ENCODE measurements at places on chromosomes 3 and 15. TPM values are rescaled to one million over a fixed set of nuclear protein-coding genes. Genes with fewer than 3 reads are reported as not detected.
A peak's percentile ranks its signal among the peaks of the same experiment; 100 is the strongest.

The GP9 gene
- 0.37 TPM for total RNA-seq

The APBA2 gene
- 0.77 TPM for total RNA-seq

- DNase-seq = no peak
Measured at GRCh38 chr3:182509844-182510460, 283.4 kb upstream of the ATP11B start.

DNA sequence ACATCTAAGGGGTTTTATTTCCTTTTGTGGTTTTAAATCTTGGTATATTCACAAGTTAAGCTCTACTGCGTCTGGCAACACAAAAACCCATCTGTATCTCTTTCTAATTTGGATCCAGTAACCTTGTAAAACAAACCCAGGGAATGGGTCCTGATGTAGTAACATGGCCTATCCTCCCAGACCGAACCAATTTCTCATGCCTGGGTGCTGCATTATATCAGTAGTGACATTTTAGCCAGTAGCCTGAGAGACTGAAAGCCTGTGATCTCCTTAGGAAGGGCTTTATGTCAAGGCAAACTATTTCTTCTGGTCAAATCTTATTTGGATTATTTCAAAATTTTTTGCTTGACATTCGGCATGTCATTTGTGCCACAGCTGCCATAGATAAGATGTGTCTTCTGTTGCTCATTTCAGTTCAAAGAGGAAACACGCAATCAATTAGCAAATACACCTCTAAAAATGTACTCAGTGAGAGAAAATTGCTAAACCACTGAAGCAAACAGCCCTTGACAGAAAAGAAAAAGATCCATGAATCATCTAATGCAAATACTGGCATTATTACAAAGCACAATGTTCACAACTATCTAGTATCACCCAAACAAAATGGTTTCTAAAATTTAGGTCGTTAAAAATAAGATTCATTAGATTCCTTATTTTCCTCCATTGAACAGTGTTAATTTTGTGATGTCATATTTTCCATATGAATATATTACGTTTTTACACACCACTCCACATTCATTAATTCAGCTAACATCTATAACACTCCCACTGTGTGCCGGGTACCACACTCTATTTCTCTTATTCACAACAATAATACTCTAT, 4.0 kb downstream of the NPTN start:
- DNase-seq = no peak

DNA sequence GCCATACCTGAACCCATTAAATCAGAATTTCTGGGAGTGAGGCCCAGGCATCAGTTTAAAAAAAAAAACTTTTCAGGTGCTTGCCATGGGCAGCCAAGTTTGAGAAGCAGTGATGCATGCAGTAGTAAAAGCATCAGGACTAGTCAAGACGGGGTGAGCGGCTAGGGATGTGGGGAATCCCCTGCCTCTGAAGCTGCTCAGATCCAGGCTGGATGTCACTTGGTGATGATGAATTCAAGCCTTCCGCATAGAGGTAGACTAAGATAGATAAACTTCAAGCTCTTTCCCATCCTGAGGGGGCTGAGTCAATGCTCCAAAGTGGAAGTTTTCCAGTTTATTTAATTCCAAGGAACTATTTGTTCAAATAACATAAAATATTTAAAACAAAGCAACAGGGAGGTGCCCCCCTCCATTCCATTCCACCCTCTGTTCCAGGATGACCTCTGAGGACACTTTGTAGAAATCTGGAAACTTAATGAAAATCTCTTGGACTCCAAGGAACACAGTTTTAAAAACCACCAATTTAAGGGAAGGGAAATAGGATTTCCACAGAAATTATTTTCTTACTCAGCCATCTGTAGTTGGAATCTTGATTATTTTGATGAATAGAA, 100.4 kb upstream of the NR2E3 start:
- DNase-seq = no peak

The RBP2 gene
- 3.1 TPM for total RNA-seq

DNA sequence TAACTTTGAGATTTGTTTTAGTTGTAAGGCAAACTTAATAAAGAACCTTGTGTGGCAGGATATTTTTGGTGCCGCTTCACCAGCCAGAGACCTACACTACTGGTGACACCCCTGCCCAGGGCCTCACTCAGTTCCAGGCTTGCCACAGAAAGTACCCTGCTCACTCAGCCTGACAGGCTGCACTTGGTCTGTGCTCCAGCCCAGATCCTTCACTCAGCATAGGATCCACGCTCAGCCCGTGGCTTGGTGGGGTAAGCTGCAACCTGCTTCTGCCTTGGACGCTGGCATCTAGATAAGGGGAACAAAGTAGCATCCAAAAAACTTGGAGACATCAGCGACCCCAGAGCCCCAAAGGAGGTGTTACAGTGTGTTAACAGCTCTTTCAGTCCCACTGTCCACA, 825.5 kb downstream of the EPHA3 start:
- no peak for DNase-seq

The SLCO2A1 gene
- 26.3 TPM for total RNA-seq

The TM4SF4 gene
- total RNA-seq = 4.5 TPM

GRCh38 chr3:188624828-188625227, 470.9 kb downstream of the LPP start:
- DNase-seq = no peak

- DNase-seq = peak; percentile 63
Measured at GRCh38 chr3:49500732-49501609, 30.9 kb downstream of the DAG1 start.

DNA sequence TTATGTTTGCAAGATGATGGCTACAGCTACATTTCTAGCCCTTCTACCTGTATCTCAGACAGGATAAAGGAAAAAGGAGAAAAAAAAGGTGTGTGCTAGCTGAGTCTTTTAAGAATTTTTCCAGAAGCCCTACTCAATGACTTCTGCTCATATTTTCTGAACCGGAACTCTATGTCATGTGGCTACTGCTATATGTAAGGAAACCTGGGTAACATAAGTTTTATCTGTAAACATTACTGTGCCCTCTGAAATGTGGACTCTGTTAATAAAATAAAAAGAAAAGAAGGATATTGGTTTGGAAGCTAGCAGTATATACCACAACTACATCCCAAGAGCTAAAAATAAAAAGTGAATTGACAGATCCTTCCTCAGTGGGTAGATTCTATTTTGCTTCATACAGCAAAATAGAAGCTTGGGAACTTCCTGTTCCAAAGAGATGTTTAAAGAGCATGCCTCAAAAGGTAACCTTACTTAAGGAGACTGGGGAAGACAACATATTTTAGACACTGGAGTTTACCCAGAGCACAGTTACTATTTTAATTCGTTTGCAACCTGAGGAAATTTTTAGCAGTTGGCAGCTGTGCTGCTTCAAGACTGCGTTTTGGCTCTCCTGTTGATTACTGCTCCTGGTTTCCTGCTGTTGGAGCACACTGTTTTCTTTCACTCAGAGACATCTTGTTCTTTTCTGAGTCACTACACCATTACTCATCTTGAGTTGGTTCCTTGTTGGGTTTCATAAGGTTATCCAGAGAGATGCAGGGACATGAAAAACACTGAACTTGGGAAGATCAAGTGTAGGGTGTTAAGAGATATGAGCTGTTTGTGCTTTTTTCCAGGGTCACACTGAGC, 280.7 kb downstream of the NFKBIZ start:
- no peak for DNase-seq

DNA sequence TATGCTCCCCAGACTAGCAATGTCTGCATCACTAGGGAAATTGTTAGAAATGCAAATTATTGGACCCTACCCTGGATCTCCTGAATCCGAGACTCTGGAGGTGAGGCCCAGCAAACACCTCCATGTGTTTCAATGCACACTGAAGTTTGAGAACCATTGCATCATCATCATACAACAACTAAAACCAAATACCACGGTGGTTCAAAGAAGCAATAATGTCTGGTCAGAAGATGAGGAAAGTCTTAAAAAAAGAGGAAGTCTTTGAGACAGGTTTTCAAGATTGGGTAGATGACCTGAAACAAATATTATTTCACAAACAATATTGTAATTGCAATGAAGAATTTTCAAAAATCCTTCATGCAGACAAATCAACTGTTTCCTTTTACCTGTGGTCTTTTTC, 60.3 kb upstream of the TRA2B start:
- DNase-seq = no peak

GRCh38 chr3:71447197-71447596, 136.3 kb downstream of the FOXP1 start:
- no peak for DNase-seq

The LPCAT4 gene
- 174 TPM for total RNA-seq

The RTP3 gene
- not detected for total RNA-seq

DNA sequence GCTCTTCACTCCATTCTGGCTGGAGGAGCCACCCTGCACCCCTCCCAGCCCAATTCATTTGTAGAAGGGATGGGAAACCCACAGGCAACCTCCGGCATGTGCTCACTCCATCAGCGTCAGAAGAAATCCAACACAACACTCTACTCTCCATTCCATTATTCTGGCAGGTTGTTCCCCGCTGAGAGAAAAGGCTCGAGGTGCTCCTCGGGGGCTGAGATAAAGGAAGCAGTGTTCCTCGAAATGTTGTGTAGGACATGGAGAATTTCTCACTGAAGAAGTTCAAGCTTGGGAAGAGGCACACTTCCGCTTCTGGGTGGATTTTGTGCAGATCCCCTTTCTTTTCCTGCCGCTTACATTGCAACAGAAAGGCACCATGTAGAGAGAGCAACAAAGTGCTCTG, 355.0 kb upstream of the CFAP20DC start:
- no peak for DNase-seq

DNA sequence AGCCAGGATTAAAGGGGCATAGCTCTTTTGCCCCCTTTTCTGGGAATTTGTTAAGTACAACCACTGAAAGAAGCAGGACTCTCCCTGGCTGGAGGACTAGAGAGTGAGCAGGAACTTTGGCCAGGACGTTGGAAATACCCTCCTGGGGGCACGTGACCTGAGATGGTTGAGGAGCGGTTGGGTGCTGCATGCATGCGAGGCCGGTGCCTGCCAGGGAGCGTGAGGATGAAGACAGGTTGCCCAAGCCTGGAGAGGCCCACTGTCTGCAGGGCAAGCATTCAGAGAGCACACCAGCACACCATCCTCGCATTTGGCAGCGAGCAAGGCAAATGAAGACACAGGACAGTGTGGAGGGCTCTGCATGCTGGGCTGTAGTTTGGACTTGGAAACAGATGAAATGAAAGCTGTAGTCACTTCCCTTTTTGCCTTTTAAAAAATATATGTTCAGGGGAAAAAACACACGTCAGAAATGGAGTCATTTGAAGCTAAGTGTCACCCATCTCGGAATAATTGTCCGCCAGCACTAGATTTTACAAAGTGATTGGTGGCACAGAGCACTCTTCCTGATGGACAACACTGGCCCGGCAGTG, 217.6 kb downstream of the SLCO3A1 start:
- DNase-seq = peak; percentile 53

- DNase-seq = no peak
Measured at GRCh38 chr3:59364496-59364895, 314.7 kb upstream of the CFAP20DC start.

The ANKUB1 gene
- not detected for total RNA-seq

GRCh38 chr3:43328653-43329052, 42.3 kb downstream of the SNRK start:
- DNase-seq = no peak

DNA sequence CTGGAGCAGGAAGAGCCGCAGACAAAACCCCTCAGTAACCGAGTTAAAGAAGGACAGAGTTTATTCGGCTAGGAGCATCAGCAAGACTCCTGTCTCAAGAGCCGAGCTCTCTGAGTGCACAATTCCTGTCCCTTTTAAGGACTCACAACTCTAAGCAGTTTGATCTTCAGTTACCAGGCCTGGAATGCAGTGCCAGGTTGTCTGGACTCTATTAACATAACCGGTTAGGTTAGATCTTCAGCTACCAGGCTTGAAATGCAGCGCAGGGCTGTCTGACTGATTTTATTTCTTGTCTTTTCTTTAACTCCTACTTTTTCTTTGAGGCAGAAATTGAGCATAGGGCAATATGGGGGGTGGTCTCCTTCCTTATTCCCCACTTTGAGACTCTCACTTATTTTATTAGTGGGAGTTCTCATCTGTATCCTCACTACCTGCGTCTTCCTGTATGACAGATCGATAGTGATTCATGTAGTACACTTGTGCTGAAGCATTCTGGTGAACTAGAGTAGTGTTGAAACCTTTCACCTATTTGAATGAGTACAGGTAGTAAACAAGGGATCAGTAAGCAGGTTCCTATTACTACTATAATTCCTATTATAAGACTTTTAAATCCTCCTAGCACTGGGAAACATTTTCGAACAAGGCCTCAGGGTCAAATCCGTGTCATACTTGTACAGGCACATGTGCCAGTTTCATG, 325.0 kb downstream of the CGGBP1 start:
- DNase-seq = no peak

GRCh38 chr15:48414015-48414414, 82.8 kb downstream of the DUT start:
- DNase-seq = no peak

The SLC6A20 gene
- 4.2 TPM for total RNA-seq

The IMPG2 gene
- total RNA-seq = not detected

GRCh38 chr15:63501256-63502089, 2.9 kb upstream of the USP3 start:
- DNase-seq = peak; percentile 88

- DNase-seq = no peak
Measured at GRCh38 chr3:194483850-194484249, 3.0 kb downstream of the ATP13A3 start.

- DNase-seq = no peak
Measured at GRCh38 chr3:140153736-140154135, 218.8 kb downstream of the CLSTN2 start.

The ZNF385D gene
- 1.5 TPM for total RNA-seq

GRCh38 chr15:59936741-59937140, 67.4 kb upstream of the FOXB1 start:
- DNase-seq = no peak

GRCh38 chr3:128997486-128998133, 3.5 kb upstream of the EFCC1 start:
- no peak for DNase-seq

Data from colonic mucosa (tissue), 4 donors.